Activated CD4-positive, alpha-beta T cell treated with anti-CD3 and anti-CD28 coated beads, Interleukin-2, amount 50 U/mL, for 48 hours (primary cell): ENCODE measurements at places on chromosomes 12 and 14.

- peak; percentile 85 for DNase-seq
Observed at GRCh38 chr14:50062438-50063085, 53.8 kb downstream of the VCPKMT start.

DNA sequence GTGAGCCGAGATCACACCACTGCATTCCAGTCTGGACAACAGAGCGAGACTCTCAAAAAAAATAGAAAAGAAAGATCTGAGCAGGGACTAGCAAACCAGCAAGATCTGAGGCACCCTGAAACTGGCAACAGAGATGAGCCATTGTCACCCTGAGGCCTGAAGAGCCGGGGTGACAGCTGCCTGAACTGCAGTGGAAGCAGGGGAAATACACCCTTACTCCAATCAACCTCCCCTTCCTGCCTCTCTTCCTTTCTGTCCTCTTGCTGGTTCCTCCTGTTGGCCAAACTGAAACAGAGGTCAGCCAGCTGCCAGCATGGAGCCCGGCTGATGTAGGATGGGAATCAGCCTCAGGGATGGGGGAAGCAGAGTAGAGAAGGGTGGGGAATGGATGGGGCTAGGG, 192.0 kb downstream of the CHST11 start:
- no peak for DNase-seq

- no peak for DNase-seq
Observed at GRCh38 chr12:117208206-117208605, 17.9 kb upstream of the FBXO21 start.

- peak; percentile 56 for DNase-seq
Observed at GRCh38 chr12:92927055-92927435, 2.0 kb downstream of the EEA1 start.

- DNase-seq: no peak
Observed at GRCh38 chr14:49940808-49941421, 48.0 kb downstream of the ARF6 start.

DNA sequence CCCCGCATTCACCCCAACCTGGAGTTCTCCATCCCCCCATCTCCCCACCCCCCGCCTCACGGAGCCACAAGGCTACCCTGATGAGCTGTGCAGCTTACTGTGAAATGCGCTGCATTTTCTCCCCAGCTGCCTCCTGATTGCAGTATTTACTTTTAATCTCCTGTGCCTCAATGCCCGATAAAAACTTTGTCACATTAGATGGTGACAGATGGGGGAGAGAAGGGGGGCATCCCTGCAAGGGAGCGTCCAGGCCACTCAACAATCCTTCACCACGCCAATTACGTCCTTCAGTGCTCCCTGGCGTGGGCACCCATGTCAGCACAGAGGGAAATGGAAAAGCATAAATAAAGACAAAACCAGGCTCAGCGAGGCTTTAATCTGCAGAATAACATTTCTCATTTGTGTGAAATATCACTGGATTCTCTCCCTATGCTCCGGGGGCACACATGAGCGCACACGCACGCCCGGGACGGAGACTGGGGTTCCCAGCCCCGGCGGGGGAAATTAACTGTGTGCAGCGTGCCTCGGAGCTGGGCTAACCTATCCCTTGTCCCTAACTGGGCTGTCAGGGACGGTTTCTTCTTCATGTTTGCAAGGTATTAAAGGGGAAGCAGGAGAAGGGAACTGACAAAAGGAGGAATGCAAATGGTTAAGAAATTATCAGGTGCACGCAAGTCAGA, 186.7 kb upstream of the VASH1 start:
- DNase-seq: no peak

DNA sequence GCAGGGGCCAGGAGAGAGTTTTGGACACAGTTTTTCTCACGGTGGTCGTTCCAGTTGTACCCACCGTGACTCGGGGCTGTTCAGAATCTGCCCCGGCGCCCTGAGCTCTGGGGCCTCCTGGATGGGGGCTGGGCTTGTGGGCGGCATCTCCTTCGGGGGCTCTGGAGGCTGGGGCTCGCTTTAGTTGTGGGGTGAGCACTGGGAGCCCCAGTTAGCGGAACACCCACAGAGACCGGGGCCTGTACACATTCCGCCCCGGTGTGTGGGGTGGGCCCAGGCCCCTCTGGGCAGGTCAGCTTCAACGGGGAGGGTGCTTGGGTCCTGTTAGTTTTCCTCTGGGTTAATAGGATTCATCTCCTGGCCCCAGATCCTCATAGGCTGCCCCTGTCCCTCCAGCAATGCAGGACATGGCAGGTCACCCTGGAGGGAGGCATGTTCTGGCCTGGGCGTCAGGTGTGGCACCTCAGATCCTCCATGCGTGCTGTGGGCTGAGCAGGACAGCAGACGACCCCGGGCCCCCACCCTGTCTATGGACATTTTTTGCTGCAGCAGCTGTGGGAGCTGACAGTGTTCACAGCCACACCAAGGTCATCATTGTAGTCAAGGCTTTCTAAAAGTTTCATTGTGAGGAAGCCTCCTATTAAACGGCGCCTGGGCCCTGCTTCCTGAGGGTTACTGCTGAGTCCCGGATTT, 393.2 kb downstream of the TMEM121 start:
- no peak for DNase-seq

DNA sequence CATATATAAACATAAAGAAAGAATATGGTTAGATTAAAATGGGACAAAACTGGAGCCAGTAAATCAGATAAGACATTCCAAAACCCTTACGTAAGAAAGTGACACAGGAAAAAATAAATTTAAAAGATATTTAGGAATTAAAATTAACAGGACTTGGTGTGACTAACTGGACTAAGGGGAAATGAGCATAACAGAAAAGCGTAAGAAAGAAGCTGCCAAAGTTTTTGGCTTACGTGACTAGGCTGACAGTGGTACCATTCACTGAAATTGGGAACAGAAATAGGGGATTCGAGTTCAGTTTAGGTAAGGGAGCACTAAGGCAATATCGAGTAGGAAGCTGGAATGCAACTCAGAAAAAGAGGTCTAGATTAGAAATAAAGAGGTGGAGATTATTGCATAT, 7.8 kb downstream of the CDK17 start:
- DNase-seq: no peak

- no peak for DNase-seq
Observed at GRCh38 chr12:64720884-64721283, 38.3 kb downstream of the GNS start.

- DNase-seq: no peak
Observed at GRCh38 chr12:69214169-69214568, 25.2 kb upstream of the CPSF6 start.

GRCh38 chr14:86430853-86431252, 900.9 kb downstream of the FLRT2 start:
- DNase-seq: no peak

- no peak for DNase-seq
Observed at GRCh38 chr12:40947797-40948196, 240.3 kb upstream of the PDZRN4 start.

DNA sequence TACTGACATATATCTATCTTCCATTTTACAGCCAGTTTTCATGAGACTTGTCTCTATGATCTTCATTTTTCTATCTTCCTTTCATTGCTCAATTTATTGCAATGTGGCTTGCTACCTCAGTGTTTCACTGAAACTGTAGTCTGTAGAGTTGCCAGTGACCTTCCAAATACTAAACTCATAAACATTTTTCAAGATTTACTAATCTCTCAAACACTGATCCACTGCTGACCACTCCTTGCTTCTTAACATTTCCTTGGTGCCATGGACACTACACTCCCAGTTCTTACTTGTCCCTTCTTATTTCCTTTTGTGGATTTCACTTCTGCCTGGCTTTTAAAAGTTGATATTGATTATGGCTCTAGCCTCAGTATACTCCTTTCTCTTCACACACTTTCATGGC, 95.4 kb upstream of the SLCO1C1 start:
- DNase-seq: no peak

DNA sequence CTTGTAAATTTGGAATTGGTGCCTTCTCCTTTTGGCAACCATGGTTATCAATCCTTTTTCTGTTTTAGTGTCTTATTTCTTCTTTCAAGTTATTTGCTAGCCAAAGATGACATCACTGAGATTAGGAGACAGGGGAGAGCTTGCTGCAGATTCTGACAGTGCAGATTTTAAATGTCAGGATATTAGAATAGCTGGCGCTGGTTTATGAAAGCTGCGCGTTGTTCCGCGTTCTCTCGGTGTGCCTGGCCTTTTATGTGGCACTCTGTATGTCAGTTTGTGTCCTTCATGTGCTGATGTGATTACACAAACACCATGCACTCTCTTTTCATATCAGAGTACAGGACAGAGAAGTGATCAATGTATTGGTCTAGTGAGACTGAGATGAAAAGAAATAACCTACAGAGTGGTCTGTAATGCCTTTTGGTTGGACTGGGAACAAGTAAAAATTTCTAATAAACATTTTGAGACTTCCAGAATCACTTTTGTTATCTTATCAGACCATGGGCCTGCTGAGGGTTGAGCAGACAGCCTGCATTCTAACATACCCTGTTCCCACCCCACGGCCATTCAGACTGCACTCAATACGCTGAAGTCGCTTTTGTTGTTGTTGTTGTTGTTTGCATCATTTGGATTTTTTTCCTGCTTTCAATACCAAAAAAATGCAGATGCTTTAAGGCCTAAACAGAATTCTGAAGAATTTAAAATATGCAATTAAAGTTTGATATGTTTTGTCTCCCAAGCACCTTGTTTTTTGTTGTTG, 49.7 kb upstream of the TRAF3 start:
- DNase-seq: no peak

- peak; percentile 62 for DNase-seq
Observed at GRCh38 chr12:49019443-49020324, 1.1 kb upstream of the PRKAG1 start.

DNA sequence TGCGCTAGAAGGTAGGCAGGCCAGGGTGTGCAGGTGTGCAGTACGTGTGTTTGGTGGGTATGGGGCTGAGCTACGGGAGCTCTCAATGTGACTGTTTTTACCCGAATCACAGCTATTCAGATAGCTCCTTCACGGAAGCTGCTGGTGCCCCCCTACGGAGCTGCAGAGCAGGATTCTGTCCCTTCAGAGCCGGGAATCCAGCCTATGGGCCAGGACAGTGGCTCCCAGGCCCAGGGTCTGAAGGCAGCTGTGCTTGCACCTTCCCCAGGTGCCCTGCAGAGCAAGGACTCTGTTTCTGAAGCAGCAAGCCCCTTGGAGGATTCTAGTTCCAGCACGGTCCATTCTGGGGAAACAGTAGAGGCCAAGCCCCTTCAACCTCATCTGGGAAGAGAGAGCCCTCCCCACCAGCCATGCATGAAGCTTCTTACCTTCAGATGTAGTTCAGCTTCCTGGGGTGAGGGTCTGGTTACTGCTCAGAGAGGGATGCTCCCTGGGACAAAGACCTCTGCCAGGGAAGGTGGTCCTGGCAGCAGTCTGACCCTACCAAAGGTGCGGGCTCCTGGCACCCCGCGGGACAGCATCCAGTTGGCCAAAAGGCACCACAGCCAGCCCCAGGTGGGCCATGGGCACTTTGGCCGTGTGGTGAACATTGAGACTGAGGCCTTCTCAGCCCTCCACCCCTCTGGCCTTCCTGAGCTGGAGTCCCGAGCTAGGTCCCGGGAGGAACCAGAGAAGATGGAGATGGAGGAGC, 29.1 kb downstream of the PLEKHH1 start:
- DNase-seq: no peak

DNA sequence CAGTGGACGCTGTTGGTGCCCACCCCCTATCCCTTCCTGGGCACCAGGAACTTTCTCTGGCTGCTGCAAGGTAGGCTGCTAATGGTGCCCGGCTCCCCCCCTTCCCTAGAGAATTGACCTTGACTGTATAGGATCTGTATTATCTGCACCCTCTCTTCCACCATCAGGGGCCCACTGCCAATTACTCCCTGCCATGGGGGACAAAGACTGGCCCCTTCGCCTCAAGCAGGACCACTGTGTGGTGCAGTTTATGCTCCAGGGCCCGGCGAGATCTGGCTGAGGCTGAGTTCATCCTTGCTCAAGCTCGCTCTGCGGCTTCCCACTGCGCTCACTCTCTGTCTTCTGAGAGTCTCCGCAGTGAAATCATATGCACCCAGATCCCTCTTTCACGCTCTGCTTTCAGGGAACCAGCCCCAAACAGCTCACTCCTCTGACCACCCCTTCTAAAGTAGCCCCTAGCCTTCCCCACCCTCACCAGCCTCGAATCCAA, 95.2 kb downstream of the LGMN start:
- DNase-seq: no peak

GRCh38 chr14:90644882-90645281, 171.3 kb downstream of the TTC7B start:
- DNase-seq: no peak

GRCh38 chr12:126248871-126249403, 1183.7 kb downstream of the AACS start:
- DNase-seq: no peak

DNA sequence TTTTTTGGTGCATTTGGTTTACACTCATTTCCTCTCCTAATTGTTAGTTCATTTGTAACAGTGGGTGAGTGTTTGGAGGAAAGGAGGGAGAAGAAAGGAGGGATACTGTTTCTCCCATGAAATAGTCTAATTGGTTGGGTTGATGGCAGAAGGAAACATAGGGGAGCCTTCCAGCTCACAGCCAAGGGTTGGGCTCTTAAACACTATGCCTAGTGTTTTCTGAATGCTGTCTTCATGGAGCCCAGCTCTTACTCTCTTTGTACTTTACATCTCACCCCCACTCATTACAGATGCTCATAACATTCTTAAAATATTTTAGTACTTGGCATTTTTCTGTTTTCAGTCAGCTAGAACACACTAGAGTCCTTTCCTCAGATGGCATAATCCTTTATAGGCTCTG, 38.2 kb downstream of the BAZ2A start:
- no peak for DNase-seq

DNA sequence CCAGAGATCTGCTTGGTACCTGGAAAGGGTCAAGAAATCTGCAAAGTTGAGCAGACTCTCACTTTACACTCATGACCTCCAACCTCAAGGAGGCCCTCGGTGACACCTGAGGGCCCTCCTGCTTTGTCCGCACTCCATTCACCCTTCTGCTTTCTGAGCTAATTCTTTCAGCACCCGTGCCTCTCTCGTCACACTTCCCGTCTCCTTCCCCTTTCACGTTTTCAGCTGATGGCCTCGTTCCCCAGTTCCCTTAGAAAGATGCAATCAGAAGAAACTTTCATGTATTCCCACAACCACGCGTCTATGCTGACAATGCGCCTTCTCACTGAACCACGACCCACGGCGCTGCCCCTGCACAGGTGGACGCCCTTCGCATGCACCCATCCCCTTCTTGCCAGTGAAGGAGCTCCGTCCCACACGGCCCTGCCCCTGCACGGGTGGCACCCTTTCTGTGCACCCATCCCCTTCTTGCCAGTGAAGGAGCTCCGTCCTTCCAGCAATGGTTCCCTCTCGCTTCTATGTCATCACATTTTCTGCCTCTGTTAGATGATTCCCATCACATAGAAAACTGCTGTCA, 340.1 kb upstream of the FKBP4 start:
- DNase-seq: no peak

DNA sequence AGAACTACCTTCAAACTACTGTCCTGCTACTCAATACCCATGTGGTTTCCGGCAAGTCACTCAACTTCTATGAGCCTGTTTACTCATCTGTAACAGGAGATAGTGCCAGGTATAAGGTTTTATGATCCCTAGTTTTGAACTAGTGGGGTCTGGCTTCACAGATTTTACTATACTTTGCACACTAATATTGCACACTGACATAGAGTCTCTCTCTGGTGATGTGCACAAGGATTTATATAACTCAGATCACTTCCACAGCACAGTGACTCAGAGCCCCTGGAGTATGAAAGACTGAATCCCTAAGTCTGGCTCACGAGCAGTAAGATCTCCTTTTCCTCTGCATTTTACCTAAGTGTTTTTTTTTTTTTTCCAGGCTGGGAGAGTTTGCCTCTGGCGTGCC, 69.7 kb upstream of the SLC38A2 start:
- no peak for DNase-seq
